ENCODE measurements at places on chromosomes 1 and 21.

- DNase-seq = no peak
Observed at GRCh38 chr1:77966291-77966690, 12.6 kb downstream of the FUBP1 start.

- DNase-seq = no peak
Observed at GRCh38 chr1:150972417-150972940, 2.2 kb downstream of the CERS2 start.

GRCh38 chr1:211611818-211612217, 32.9 kb upstream of the SLC30A1 start:
- DNase-seq = no peak

DNA sequence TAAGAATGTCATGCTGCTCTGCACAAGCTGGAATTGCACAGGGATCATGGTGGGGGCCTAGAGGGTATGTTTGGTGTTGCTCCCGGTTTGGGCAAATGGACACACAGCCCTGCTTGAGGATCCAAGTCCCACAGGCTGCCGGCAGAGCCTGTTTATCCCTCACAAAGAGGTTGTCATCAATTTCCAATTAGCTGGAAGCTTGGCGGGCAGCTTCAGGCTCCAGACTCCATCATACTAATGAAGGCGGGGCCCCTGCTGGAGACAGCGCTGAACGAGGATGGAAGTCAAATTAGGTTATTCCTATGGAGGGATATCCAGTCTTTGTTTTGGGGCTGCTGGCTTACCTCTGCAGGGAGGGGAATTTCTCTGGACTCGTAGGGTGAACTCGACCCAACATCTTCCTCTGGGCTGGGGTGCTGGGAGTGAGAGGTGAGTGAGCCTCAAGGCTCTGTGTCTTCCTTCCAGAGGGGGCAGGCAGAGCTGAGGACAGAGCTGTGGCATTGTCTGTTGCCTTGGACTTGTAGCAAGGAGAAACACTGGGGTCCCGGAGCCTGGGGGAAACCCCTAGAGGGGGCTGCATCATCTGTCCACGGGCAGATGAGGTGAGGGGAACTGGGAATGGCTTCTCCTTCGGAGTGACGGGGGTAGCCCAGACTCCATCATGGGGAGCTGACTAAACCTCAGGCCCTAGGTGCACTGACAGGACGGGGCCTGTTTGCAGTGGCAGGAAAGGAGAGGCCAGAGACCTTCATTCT, 24.9 kb upstream of the PARP1 start:
- DNase-seq = no peak

GRCh38 chr1:154567386-154568156, at the start of gene CHRNB2:
Gene CHRNB2 (plus strand): TSS chr1:154567778. CDS start chr1:154568045, 267 bp downstream.
- DNase-seq = peak; percentile 51

DNA sequence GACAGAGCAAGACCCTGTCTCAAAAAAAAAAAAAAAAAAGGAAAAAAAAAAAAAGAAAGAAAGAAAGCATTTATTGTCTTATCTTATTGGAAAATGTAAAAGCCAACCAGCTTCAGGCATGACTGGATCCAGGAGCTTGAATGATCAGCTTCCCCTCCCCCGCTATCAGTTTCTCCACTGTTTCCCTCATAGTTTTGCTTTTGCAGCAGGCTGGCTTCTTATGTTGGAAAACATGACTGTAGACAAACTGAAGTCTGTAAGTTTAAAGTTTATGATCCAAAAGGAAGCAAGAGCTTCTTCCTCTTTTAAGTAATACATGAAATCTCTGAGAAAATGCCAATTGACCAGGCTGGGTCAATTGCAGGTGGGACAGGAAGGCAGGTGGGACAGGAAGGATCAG, 52.2 kb downstream of the FHAD1 start:
- no peak for DNase-seq

- DNase-seq = peak; percentile 85
Observed at GRCh38 chr1:156571919-156572662, at the start of gene IQGAP3. Gene IQGAP3 (minus strand): TSS chr1:156572565. CDS start chr1:156572529, 36 bp downstream.

DNA sequence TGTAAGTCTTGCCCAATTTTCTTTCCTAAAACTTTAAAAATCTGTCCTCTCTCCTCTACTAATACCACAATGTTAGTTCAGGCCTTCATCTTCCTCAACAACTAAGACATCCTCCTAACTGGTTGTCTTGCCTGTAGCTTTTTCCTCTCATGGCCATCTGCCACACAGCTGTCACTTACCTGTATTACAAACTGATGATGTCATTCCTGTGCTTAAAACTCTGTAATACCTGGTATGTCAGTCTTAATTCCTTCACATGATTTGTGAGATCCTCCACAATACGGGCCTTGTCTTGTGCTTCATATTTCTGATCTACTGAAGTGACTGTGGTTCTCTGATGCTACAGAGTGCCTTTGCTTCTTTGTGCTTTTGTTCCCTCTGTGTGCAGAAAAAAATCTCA, 9.8 kb downstream of the MRPS14 start:
- no peak for DNase-seq

DNA sequence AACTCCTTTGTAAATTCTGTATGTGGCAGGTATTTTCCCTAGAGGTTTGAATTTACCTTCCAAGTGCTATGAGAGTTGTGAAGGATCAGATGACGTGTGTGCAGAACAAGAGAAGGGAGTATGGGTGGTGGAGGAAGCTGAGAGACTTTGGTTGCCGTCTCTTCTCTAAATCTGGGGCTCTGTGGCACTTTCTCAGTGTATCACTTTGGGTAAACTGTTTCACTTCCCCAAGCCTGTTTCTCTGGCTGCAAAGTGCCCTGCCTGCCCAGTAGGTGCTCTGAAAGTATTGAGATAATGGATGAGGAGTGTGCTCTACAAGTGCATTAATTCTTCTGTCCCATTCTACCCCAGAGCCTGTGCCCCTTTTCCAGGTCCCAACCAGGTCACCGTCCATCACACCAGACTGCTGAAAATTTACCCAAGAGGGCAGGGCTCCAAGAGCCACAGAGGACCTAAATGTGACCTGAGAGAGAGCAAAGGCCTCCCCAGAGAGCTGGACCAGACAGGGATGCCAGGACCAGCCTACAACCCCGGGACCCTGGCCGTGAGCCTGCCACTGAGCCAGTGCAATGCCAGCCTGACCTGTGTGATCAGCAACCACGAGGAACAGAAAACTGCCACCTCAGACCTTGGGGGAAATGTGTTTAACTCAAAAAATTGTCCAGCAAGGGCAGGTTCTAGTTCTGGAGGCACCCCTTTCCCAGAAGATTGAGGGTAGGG, 131.6 kb upstream of the ETV3 start:
- DNase-seq = no peak

DNA sequence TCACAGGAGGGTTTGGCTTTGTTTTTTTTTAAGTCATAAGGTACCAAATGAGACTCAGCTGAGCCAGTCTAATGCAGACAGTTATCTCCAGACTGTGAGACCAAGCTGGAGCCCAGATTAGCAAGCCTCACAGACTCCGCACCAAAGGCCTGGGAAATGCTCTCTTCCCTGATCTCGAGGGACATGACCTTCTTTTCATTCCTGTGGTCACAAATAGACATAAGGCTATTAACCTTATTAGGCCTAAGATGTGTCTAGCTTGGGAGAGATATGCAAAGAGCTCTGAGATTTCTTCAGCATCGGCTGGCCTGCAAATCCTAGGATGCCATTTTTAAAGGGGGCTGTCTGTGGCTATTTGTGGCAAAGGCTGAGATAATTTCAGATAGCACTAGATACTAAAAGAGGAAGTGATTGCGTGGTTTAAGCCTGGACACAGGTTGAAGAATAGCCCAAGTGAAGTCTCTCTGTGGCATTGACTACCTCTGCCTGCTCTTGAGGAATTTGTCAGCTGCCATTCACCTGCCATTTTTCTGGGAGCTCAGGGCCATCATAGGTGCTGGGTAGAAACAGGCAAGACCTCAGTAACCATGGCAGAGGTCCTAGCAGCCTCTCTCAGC, 301.3 kb downstream of the SIPA1L2 start:
- DNase-seq = peak; percentile 25

- no peak for DNase-seq
Observed at GRCh38 chr1:109808703-109809102, 45.0 kb upstream of the EPS8L3 start.
